ENCODE measurements at places on chromosomes 7 and 10.

- no peak for DNase-seq
These were observed 107.5 kb downstream of the MTPAP start for GRCh38 chr10:30241422-30242110.

GRCh38 chr7:27151341-27151930 is 947 bp downstream of the HOXA3 start:
- DNase-seq = no peak

DNA sequence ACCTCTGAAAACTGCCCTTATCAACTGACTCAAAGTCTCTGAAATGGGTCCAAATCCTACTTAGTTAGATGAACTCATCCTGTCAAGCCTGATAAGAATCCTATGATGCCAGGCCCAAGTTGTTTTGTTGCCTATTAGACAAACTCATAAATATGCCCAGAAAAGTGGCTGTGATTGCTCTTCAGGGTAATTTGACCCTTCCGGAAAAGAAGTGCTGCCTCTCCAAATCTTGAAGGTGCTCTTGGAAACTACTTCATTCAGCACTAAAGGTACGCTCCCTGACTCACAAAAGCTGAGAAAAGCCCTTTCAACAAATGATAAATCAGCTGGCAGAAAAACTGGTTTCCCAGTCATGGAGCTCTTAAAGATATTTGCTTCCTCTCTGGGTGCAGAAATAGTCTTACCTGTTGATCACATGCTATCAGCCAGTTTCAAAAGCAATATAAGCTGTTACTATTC is 6.7 kb downstream of the IFIT5 start:
- DNase-seq = no peak

GRCh38 chr7:6546498-6547251 is 4.6 kb downstream of the GRID2IP start:
- DNase-seq = no peak

GRCh38 chr10:11120711-11121110 is 103.0 kb downstream of the CELF2 start:
- no peak for DNase-seq

- DNase-seq = no peak
These were observed 11.6 kb downstream of the CYP3A43 start for GRCh38 chr7:99839287-99840021.

DNA sequence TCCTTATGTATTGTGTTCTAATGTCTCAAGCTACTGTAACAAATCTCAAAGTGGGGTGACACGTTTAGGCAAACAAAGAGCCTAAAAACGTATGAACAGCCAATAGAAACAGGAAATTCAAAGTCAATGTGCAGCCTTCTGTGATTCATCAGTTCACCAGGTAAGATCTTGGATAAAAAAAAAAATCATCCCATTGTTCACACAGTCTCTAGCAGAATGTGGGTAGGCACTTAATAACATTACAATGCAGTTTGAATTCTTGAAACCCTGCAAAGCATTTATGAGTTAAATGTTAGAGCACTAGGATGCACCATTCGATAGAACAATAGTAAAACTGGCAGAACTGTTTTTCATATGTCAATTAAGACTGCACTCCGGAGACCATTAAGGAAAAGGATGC is 88.2 kb upstream of the HDAC9 start:
- no peak for DNase-seq

DNA sequence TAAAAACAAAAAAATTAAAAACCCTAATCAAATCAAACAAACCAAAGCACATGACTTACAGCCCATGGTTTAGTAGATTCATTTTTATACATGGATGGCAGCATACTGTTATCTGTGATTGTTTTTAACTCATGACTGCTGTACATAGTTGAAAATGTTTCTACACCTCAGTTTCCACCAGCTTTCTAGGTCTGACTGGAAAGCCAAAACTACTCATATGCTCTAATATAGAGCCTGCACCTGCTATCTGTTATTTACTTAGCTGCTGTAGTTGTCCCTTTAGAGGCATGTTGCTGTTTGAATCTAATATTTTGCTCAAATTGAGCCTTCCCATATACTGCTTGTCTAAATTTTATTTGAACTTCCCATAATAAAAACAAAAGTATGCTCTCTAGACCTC is 289.9 kb upstream of the LRRN3 start:
- DNase-seq = no peak

DNA sequence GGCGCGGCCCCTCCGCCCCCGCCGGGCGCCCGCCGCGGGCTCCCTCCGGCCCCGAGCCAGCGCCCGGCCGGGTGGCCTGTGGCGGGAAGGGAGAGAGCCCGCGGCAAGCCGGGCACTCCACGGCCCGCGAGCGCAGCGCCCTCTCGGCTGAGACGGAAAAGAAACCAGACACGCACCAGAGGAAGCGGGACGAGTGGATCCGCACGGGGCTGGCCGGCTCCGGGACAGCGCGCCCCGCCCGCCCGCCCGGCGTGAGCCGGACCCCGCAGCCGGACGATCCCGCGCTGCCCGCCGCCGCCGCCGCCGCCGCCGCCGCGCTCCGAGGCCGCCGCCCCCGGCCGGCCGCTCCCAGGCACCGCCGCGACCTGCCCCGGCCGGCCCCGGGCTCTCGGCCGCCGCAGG is 300 bp downstream of the ARHGAP21 start:
- DNase-seq = no peak

GRCh38 chr10:60898321-60898720 is 45.7 kb downstream of the RHOBTB1 start:
- no peak for DNase-seq

GRCh38 chr7:99514050-99514449 is 9.6 kb downstream of the ZKSCAN5 start:
- DNase-seq = no peak
